Renal cortex interstitium (tissue), 15 donors: ENCODE measurements at places on chromosomes 7 and 10. TPM values are rescaled to one million over a fixed set of nuclear protein-coding genes. Genes with fewer than 3 reads are reported as not detected.

DNA sequence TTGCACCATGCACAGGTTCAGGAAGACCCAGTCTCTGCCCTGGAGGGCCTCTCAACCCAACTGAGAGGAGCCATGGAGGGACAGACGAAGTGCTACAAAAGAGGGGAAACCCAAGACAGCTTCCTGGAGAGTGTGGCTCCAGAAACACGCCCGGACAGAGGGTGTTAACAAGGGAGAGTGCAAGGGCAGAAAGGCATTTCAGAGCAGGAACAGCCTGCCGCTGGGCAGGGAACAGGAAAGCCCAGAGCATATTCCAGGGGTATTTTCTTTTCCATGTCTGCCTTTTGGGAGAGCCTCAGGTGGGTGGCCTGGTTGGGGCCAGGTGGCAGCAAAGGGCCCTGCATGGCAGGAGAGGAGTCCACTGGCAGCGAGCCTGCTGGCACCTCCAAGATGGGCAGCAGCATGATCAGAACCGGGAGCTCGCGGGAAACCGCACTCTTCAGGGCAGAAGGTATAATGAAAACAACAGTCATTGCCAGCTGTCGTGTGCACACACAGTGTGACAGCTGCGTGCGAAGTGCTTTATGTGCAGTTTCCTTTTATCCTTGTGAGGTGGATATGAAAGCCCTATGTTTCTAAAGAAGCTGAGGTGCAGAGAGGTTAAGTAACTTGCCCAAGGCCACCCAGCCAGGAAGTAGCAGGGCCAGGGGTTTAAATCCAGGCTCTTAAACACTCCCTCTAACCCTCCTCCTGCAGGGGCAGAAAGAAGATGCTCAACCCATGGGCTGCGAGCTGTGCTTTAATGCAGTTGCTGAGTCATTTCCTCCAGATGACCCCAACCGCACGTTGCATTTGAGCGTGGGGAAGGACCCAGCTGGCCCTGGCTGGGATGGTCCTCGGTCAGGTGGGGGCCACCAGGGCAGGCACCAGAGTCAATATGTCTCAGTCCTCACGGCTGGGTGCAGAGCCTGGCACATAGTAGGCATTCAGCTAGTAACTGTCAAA is 128.6 kb downstream of the OAT start:
- DNase-seq = no peak

SEMA4G gene
- polyA plus RNA-seq = 49.8 TPM

CPXM2 gene
- polyA plus RNA-seq = 3.7 TPM

RAB19 gene
- 3.3 TPM for polyA plus RNA-seq

ITPRID1 gene
- polyA plus RNA-seq = not detected

GRCh38 chr10:89659143-89660131 is 14.4 kb upstream of the PANK1 start:
- DNase-seq = no peak

GPER1 gene
- 4.9 TPM for polyA plus RNA-seq
